ENCODE measurements at places on chromosomes 4 and X.

- H3K27me3 ChIP-seq, result no peaks in the 10 kb centered on the region
- no peaks in the 10 kb centered on the region for H3K4me1 ChIP-seq
- H3K27ac ChIP-seq, result no peak overlapping the region
- H3K36me3 ChIP-seq, result no peaks in the 10 kb centered on the region
- DNase-seq, result no peak
These were observed 133.4 kb downstream of the ATG4A start for GRCh38 chrX:108224727-108225621.

- peak overlapping the region; percentile 65 for H3K27ac ChIP-seq
- H3K4me3 ChIP-seq, result no peak overlapping the region
- H3K36me3 ChIP-seq, result no peaks in the 10 kb centered on the region
- DNase-seq, result no peak
- H3K27me3 ChIP-seq, result no peaks in the 10 kb centered on the region
These were observed 72.4 kb downstream of the COQ2 start for GRCh38 chr4:83212041-83212851.

DNA sequence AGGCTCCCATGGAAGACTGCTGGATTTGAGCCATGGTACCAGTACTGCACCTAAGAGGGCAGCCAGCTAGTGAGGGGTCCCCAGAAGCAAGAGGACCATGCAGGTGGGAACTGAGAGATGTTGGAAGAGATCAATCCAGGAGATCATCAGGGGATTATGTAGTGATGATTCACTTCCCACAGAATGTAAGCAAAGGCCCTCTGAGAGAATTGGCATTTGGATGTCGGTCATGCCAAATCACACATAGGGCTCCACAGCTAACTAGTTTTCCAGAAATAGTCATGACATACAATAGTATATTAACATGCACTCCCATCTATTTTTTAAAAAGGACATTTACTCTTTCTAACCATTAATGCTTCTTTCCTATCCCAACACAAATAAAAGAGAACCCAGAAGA is 112.5 kb downstream of the RASGEF1B start:
- H3K27me3 ChIP-seq, result no peaks in the 10 kb centered on the region
- DNase-seq, result no peak
- no peak overlapping the region for H3K4me3 ChIP-seq
- H3K36me3 ChIP-seq, result no peaks in the 10 kb centered on the region
- H3K4me1 ChIP-seq, result no peaks in the 10 kb centered on the region

- no peak overlapping the region for H3K27ac ChIP-seq
- H3K27me3 ChIP-seq, result no peaks in the 10 kb centered on the region
- peaks cover 8% of the 10 kb centered on the region for H3K36me3 ChIP-seq
- H3K4me1 ChIP-seq, result peaks cover 7% of the 10 kb centered on the region
- H3K4me3 ChIP-seq, result no peak overlapping the region
These were observed 20.9 kb downstream of the RGS12 start for GRCh38 chr4:3313556-3314228.

DNA sequence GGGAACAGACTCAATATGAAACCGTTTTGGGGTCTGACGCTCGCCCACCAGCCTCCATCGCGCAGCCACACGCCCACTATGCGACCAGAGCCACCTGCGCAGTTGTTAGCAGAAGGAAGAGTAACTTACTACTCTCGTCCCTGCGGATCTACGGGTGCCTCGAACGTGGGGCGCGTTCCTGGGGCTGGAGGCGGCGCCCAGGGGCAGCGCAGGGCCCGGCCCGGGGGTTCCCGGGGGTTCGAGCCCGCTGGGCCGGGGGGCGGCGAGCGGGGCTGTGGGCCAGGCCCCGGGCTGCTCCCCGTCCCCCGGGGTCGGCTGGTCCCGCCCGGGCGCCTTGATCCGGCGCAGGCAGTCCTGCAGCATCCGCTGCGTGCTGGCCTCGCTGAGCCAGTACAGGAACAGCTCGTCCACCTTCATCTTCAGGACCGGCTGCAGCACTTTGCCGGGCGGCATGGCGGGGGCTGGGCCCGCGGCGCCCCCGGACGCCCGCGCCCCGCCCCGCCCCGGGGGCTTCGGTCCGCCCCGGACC is 404 bp downstream of the PPP2R3B start:
- no peaks in the 10 kb centered on the region for H3K27me3 ChIP-seq
- H3K4me1 ChIP-seq, result peaks cover 6% of the 10 kb centered on the region
- peak overlapping the region; percentile 100 for H3K27ac ChIP-seq
- no peaks in the 10 kb centered on the region for H3K36me3 ChIP-seq
- H3K4me3 ChIP-seq, result peak overlapping the region; percentile 100
- no peak for DNase-seq

DNA sequence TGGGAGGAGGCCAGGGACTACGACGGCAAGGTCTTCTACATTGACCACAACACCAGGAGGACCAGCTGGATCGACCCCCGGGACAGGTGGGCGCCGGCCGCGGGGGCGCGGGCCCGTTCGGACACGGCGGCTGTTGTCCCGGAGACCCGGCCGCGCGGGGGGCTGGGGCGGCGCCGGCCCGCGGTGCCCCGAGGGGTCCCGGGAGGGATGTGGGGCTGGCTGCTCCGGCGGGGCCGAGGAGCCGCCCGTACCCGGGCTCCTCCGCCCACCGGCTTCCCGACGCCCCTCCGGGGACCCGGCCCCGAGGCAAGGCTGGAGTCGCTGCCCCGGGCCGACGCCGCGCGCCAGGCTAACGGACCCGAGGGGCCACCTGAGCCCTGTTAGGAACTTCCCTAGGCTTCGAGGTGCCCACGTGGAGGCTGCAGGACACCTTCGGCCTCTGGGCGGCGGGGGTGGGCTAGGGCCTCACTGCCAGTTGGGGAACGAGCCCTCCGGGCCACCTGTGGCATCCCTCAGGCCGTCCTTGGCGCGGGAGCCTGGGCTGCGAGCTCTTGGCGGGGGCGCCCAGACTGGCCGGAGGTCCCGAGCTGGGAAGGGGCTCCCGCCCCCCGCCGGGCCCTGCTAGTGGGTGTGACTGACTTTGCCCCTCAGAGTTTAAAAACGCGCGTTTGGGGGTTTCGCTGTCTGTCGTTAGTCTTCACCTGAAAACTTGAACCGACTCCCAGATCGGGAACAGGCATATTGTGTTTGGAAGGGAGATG is 660 bp downstream of the WWC2 start:
- H3K4me3 ChIP-seq, result peak overlapping the region; percentile 78
- H3K36me3 ChIP-seq, result no peaks in the 10 kb centered on the region
- H3K27me3 ChIP-seq, result peaks cover 10% of the 10 kb centered on the region
- DNase-seq, result peak; percentile 89
- H3K27ac ChIP-seq, result peak overlapping the region; percentile 98

DNA sequence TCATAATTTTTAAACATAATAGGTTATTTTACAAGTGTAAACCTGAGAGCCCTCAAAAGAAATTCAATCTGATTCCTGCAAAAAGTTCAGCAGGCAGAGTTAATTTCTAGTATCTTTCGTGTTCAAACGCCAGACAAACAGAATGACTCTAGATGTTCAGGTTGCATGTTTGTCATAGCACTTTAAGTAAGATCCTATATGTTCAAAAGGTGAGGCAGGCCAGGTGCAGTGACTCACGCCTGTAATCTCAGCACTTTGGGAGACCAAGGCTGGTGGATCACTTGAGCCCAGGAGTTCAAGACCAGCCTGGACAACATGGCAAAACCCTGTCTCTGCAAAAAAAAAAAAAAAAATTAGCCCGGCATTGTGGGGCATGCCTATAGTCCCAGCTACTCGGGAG is 1.1 kb upstream of the RASSF6 start:
- H3K27ac ChIP-seq, result no peak overlapping the region
- H3K4me1 ChIP-seq, result no peaks in the 10 kb centered on the region
- DNase-seq, result no peak
- H3K36me3 ChIP-seq, result no peaks in the 10 kb centered on the region
- H3K4me3 ChIP-seq, result no peak overlapping the region

- no peaks in the 10 kb centered on the region for H3K4me1 ChIP-seq
- no peaks in the 10 kb centered on the region for H3K36me3 ChIP-seq
- no peak for DNase-seq
- no peak overlapping the region for H3K4me3 ChIP-seq
- H3K27me3 ChIP-seq, result no peaks in the 10 kb centered on the region
- H3K27ac ChIP-seq, result no peak overlapping the region
These were observed 85.2 kb upstream of the SLC7A11 start for GRCh38 chr4:138327338-138327737.

DNA sequence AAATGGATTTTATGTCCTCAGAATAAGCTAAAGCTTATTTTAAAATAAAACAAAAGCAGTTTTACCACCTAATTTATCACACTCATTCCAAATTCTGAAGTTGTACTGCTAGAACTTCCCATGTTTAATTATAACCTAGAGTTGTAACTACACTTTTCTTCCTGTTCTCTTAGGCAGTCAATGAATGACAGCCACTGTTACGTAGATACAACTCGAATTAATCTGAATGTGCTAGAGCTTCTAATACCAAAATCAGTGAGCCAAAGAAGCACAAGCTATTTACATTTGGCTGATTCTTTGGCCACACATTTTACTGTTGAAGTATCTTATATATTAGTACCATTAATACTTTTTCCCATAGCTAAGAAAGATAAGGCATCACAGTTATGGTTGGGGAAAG is 99.0 kb upstream of the FTHL17 start:
- H3K4me1 ChIP-seq, result no peaks in the 10 kb centered on the region
- H3K27ac ChIP-seq, result no peak overlapping the region
- no peak overlapping the region for H3K4me3 ChIP-seq
- H3K36me3 ChIP-seq, result no peaks in the 10 kb centered on the region
- H3K27me3 ChIP-seq, result no peaks in the 10 kb centered on the region

DNA sequence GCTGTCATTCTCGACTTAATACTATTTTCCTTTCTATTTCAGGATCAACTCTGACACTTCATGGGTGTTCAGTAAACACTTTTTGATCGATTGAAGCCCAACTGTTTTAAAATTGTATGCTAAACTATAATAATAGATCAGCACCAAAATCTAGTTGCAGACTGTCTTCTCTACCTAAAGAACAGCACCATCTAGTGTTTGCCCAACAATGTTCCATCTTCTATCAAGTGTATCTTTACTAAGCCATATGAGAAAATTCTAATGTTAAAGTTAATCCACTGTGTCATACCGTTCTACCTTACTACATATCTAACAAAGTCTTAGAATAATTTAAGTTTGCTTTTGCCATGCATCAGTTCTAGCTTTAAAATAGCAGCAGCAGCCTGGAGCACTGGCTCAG is 113.0 kb upstream of the PRDX4 start:
- no peaks in the 10 kb centered on the region for H3K36me3 ChIP-seq
- no peaks in the 10 kb centered on the region for H3K4me1 ChIP-seq
- no peaks in the 10 kb centered on the region for H3K27me3 ChIP-seq
- no peak for DNase-seq
- no peak overlapping the region for H3K27ac ChIP-seq

GRCh38 chr4:78653655-78654054 is 102.1 kb downstream of the ANXA3 start:
- no peaks in the 10 kb centered on the region for H3K27me3 ChIP-seq
- no peak overlapping the region for H3K27ac ChIP-seq
- no peak overlapping the region for H3K4me3 ChIP-seq
- peaks cover 37% of the 10 kb centered on the region for H3K4me1 ChIP-seq
- no peaks in the 10 kb centered on the region for H3K36me3 ChIP-seq

DNA sequence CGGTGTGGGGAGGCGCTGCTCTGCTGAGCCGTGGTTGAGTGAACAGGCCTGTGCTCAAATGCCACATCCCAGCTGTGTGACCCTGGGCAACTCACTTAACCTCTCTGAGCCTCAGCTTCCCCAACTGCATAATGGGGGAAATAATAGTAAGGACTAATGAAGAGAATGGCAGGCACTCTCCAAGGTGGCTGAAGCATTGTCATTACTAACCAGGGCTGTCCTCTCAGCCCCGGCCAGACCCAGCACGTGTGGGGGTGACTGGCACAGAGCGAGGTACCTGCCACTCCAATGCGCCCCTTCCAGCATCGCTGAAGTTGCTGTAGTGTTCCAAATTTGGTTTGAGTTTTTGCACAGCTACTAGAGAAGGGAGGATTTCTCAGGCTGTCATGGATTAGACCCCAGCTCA is 80.0 kb downstream of the ABLIM2 start:
- no peaks in the 10 kb centered on the region for H3K4me1 ChIP-seq
- no peak overlapping the region for H3K27ac ChIP-seq
- no peaks in the 10 kb centered on the region for H3K36me3 ChIP-seq
- no peak overlapping the region for H3K4me3 ChIP-seq

GRCh38 chr4:38787693-38788092 is 4.9 kb upstream of the TLR10 start:
- no peaks in the 10 kb centered on the region for H3K27me3 ChIP-seq
- H3K36me3 ChIP-seq, result no peaks in the 10 kb centered on the region
- DNase-seq, result no peak

GRCh38 chr4:48914311-48914710 is 7.7 kb upstream of the OCIAD2 start:
- no peaks in the 10 kb centered on the region for H3K27me3 ChIP-seq
- no peak overlapping the region for H3K27ac ChIP-seq
- H3K4me3 ChIP-seq, result no peak overlapping the region
- no peaks in the 10 kb centered on the region for H3K36me3 ChIP-seq
- DNase-seq, result no peak

GRCh38 chr4:38207110-38207457 is 246.9 kb downstream of the PTTG2 start:
- H3K27me3 ChIP-seq, result no peaks in the 10 kb centered on the region
- no peak overlapping the region for H3K27ac ChIP-seq
- peaks cover 19% of the 10 kb centered on the region for H3K4me1 ChIP-seq

All from upper lobe of left lung (tissue), 6 donors.